ENCODE measurements at places on chromosomes 4 and X.

DNA sequence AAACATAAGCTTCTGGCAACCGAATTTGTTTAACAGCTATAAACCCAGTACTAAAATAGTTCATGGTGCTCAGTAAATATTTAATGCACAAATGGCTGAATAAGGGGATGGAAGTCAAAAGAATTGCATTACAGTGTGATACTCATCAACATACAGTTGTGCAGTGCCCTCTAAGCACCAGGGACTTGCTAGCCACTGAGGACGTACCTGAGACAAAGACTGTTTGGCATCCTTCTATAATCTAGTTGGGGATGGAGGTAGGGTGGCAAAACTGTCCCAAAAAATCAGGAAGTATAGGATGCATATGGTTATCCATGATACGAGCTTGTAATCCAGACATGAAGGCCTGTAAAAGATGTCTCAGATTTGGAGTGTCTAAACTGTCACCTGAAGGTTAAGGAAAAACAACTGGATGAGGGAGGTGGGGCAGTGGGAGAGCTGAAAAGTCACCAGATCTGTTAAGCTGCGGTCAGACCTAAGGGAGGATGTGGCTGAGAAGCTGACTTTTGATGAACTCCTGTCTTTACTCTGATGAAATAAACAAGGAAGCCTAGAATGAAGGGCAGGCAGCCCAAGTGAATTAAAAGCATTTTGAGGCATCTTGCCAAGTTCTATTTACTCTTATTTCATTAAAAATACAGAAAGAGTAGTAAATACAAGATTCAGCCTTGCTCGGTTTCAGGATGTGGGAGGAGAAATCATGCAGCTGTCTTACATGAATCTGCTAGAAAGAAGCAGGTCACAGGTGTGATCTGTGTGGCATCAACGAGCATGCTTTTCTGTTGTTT, 12.0 kb upstream of the CD38 start:
- DNase-seq: no peak

- DNase-seq: no peak
Observed at GRCh38 chr4:123749383-123749782, 352.8 kb downstream of the SPRY1 start.

GRCh38 chrX:30830326-30830943, 58.6 kb downstream of the TAB3 start:
- no peak for DNase-seq

GRCh38 chrX:45266456-45266855, 65.8 kb upstream of the DIPK2B start:
- DNase-seq: no peak

DNA sequence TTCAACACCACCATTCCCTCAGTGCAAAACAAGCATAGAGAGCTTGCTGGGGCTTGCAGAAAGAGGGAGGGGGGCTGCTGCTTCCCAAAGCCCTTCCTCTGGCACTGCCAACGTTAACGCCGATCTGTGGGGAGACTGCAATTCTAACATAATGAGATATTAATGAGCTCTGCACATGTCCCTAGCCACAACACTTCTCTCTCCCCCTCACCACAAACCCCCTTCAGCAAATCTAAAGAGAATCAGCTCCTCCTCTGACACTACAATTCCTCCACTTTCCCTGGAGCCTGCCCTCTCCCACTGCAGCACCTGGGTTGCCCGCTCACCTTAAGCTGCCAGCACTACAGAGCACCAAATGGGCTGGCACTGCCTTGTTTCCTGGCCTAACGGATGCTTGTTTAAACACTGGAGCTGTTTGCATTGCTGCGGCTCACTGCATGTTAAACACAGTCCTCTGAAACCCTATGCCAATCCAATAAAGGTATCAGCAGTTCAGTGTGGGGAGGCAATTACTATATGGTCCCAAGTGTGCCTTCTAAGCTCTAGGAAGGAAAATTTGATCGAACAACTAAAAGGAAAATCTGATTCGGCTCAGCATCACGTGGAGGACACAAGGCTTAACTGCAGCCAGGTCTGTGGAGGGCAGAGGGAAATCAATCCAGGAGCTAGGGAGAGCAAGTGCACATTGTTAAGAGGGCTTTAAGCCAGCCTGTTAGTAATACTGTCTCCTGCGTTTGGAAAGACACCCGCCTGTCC, 232.4 kb downstream of the MAML3 start:
- DNase-seq: no peak

DNA sequence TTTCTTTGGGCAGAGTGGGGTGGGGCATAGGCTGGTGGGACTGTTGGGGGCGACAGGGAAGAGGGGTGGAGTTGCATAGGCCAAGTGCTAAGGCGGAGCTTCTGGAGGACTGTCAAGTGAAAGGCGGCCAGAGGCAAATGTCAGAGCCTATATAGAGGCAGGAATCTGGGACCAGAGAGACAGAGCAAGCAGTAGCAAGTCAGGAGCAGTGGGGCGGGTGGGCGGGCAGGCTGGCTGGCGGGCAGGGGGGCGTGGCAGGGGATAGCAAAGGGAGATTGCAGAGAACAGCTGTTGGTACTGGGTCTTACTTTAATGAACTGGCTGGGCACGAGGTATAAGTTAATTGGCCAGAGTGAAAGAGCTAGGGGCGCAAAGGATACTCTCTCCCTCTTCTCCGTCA, 89.8 kb downstream of the RTL9 start:
- DNase-seq: no peak

GRCh38 chrX:77892887-77893286, 2.3 kb downstream of the MAGT1 start:
- no peak for DNase-seq

DNA sequence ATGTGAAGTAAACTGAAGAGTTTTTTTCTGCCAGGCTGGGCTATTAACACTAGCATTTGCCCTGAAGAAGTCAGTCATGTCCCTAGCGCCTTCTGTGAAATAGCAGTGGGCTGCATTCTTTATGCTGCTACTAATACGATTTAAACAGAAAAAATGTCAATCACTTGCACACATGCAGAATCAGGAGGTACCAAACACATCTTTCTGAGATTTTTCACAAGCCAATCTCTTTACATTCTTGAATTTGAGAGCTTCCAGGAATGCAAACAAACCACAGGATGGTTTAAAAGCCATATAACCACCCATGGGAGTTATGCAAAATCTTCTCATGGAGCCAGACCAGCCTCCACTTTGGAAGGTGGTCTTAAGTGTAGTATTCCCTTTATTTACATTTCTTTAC, 220.1 kb downstream of the IQCM start:
- no peak for DNase-seq

GRCh38 chr4:48118081-48118480, 16.0 kb downstream of the TXK start:
- no peak for DNase-seq

GRCh38 chr4:8840006-8840793, 31.4 kb downstream of the HMX1 start:
- no peak for DNase-seq

DNA sequence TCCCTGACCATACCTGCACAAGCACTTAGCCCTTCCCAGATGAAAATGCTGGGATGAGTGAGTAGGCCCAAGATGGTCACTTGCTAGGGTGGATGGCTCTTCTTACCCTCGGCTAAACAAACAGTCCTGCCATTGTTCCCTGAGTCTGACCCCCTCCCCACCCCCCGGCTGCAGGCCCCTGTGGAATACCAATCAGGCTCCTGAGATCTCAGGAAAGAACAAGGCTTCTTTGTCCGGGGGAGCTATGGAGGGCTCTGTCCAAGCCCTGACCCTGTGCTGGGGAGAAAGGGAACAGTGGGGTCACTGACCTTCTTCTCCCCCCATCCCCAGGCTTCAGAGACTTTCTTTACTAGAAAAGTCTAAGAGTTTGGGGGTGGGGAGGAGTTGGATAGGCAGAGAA, 6.0 kb downstream of the PLP1 start:
- no peak for DNase-seq

- DNase-seq: no peak
Observed at GRCh38 chr4:34619531-34620162, 1624.7 kb downstream of the ARAP2 start.

Data from activated naive CD8-positive, alpha-beta T cell treated with anti-CD3 and anti-CD28 coated beads, Interleukin-2, amount 50 U/mL, for 16 hours (primary cell).